Endothelial cell (in vitro differentiated cells): ENCODE measurements at places on chromosomes 7 and 10. TPM values are rescaled to one million over a fixed set of nuclear protein-coding genes. Genes with fewer than 3 reads are reported as not detected.

Gene EN2
- total RNA-seq = 2.1 TPM

Gene NRG3
- total RNA-seq = 8.2 TPM

GRCh38 chr7:105691082-105691679, 109.9 kb upstream of the EFCAB10 start:
- peaks cover 7% of the 10 kb centered on the region for H3K27me3 ChIP-seq
- no peak for DNase-seq
- peak overlapping the region; percentile 21 for H3K27ac ChIP-seq
- H3K36me3 ChIP-seq = peaks cover 12% of the 10 kb centered on the region

Gene ITPRID1
- total RNA-seq = not detected

Gene AQP1
- total RNA-seq = 2.7 TPM

DNA sequence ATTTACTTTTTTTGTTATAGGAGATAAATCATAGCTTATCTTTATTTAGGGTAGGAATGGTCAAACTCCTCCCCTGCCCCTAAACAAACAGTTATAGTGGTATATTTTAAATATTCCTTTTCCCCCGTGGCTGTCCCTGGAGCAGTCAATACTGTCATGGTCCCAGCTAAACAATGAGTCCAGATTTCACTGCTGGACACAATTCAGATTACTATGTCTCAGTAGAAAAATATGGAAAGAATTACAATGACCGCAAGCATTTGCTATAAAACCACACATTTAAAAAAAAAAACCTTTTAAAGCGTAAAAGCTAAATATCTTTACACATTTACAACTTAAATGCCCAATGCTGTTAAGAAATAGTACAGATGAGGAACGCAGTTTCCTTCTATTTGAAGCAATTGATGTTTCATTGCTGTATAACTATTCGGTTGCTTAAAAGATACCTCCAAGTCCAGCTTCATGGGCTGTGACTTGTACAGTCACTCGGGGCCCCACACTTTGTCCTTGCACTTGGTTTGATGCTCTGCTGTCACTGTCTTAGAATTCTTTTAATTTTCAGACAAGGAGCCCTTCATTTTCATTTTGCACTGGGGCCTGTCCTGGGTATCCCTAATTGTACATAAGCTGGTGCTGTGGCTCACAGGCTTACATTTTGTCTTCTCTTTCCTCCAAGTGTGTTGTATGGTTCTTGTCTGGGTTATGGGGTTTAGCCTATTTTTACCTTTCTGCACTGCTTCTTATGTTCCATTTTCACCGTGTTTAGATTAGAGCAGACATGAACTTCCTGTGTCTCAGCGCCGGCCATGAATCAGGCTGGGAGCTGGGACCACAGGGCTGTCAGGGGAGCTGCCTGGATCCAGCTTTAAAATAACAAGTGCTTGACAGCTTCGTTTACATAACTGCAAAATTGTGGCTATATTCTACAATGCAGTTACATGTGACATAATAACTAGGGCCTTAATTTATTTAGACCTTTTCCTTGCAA, 530.2 kb upstream of the FZD8 start:
- peaks cover 9% of the 10 kb centered on the region for H3K4me1 ChIP-seq
- H3K36me3 ChIP-seq = no peaks in the 10 kb centered on the region
- DNase-seq = no peak
- H3K27ac ChIP-seq = no peak overlapping the region
- H3K4me3 ChIP-seq = no peak overlapping the region
- no peaks in the 10 kb centered on the region for H3K27me3 ChIP-seq

Gene PLA2G12B
- total RNA-seq = not detected

DNA sequence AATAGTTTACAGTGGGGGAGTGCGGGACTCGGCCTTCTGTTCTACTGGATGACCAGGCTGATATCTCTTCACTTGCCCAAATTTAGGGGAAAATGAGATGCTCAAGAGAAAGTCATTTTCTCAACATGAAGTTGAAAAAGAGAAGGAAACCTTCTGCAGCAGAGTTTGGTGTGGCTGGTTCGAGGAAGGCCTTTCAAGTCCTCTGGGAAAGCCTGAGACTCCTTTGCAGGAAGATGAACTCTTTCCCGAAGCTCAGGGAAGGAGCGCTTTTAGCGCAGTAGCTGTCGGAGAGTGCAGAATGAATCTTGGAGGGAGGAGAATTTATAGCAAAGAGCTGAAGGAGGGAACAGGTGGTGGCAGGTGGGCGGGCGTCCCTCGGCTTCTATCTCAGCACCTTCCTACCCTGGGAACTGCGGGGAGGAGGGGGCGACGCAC, at the start of gene ATOH7:
ATOH7 (minus strand) TSS at position 297 of the 435 bp plus-strand sequence. CDS start 436 bp downstream, outside the sequence.
- DNase-seq = no peak
- H3K27me3 ChIP-seq = no peaks in the 10 kb centered on the region
- peaks cover 4% of the 10 kb centered on the region for H3K4me1 ChIP-seq
- no peaks in the 10 kb centered on the region for H3K36me3 ChIP-seq

- H3K4me1 ChIP-seq = no peaks in the 10 kb centered on the region
- peak overlapping the region; percentile 97 for H3K4me3 ChIP-seq
- peak overlapping the region; percentile 93 for H3K27ac ChIP-seq
- H3K36me3 ChIP-seq = no peaks in the 10 kb centered on the region
- DNase-seq = peak; percentile 42
Measured at GRCh38 chr10:69124563-69125268, 738 bp downstream of the VPS26A start.

DNA sequence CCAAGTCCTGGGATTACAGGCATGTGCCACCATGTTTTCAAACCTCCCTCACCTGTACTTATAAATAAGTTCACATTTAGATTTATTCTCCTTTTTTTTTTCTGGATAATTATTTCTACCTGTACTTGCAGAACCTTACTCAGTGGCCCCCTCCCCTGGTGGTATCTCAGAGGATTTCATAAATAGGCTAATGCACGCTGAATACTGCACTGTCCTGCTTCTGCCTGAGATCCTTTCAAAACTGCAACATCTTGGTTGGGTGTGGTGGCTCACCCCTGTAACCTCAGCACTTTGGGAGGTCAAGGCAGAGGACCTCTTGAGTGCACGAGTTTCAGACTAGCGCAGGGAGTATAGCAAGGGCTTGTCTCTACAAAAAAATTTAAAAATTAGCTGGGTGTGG, 4.6 kb upstream of the BLVRA start:
- DNase-seq = no peak
- no peak overlapping the region for H3K27ac ChIP-seq
- H3K27me3 ChIP-seq = peaks cover 12% of the 10 kb centered on the region
- no peaks in the 10 kb centered on the region for H3K36me3 ChIP-seq

DNA sequence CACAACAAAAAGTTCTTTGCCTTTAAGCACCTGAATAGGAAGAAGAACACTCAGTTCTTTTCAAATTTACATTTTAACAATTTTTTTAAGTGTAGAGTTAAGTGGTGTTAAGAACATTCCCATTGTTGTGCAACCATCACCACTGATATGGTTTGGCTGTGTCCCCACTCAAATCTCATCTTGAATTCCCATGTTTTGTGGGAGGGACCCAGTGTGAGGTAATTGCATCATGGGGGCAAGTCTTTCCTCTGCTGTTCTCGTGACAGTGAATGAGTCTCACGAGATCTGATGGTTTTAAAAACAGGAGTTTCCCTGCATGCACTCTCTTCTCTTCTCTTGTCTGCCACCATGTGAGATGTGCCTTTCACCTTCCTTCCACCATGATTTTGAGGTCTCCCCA, 155.7 kb downstream of the PLXNA4 start:
- no peaks in the 10 kb centered on the region for H3K27me3 ChIP-seq
- no peak for DNase-seq
- no peaks in the 10 kb centered on the region for H3K36me3 ChIP-seq

Gene AKR1B1
- 52.8 TPM for total RNA-seq

GRCh38 chr7:69776611-69777010, 178.3 kb downstream of the AUTS2 start:
- H3K4me1 ChIP-seq = peaks cover 13% of the 10 kb centered on the region
- no peak for DNase-seq
- H3K27me3 ChIP-seq = no peaks in the 10 kb centered on the region
- H3K36me3 ChIP-seq = no peaks in the 10 kb centered on the region

Gene SYCE1
- total RNA-seq = 0.26 TPM

Gene CPN1
- total RNA-seq = not detected
